ENCODE measurements at places on chromosomes 2 and 18.

- no peak for DNase-seq
These were observed 3.9 kb upstream of the TTC39C start for GRCh38 chr18:24010673-24011072.

DNA sequence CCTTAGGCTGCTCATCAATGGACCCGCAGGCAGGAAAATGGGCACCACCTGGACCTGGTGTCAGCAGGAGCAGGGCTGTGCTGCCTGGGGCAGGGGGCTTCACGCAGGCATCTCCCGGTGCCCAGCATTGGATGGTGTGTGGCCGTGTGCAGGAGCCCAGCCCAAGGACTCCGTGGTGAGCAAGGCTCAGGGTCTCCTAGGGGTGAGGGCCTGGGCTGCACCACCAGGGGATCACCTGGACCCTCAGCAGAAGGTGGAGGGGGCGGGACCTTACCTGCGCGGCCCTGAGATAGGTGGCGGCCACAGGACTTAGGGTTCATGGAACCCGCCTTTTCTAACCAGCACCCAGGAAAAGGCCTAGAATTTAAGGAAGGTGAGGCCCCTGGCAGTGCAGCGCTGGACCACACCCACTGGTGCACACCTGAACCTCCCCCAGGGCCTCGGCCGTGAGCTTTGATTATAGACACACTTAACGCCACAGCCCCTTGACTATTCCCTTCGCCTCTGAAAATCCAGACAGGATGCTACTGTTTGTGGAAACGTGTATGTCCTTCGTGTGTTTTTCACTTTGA lies 89.0 kb downstream of the TMEM18 start:
- no peak for DNase-seq

GRCh38 chr18:49020129-49020528 lies 69.4 kb upstream of the SMAD7 start:
- DNase-seq = no peak

GRCh38 chr18:22883179-22883578 lies 49.9 kb upstream of the RBBP8 start:
- DNase-seq = no peak

GRCh38 chr2:239720361-239721360 lies 304.5 kb downstream of the NDUFA10 start:
- no peak for DNase-seq

- no peak for DNase-seq
These were observed 48.5 kb upstream of the CAB39 start for GRCh38 chr2:230664128-230664527.

DNA sequence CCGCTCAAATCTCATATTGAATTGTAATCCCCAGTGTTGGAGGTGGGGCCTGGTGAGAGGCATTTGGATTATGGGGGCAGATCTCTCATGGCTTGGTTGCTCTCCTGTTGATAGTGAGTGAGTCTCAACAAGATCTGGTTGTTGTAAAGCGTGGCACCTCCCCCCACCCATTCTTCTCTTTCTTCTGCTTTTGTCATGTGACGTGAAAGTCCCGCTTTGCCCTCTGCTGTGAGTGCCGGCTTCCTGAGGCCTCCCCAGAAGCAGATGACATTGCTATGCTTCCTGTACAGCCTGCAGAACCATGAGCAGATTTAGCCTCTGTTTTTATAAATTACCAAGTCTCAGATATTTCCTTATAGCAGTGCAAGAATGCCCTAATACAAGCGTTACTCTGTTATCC lies 673.8 kb downstream of the ADCYAP1 start:
- no peak for DNase-seq

- no peak for DNase-seq
These were observed 13.4 kb downstream of the ITGA6 start for GRCh38 chr2:172440795-172441194.

GRCh38 chr2:202932425-202933138 lies 20.5 kb downstream of the CARF start:
- DNase-seq = no peak

All from activated CD4-positive, alpha-beta T cell treated with anti-CD3 and anti-CD28 coated beads for 4 hours (primary cell).